ENCODE measurements at places on chromosomes 1 and 21.

DNA sequence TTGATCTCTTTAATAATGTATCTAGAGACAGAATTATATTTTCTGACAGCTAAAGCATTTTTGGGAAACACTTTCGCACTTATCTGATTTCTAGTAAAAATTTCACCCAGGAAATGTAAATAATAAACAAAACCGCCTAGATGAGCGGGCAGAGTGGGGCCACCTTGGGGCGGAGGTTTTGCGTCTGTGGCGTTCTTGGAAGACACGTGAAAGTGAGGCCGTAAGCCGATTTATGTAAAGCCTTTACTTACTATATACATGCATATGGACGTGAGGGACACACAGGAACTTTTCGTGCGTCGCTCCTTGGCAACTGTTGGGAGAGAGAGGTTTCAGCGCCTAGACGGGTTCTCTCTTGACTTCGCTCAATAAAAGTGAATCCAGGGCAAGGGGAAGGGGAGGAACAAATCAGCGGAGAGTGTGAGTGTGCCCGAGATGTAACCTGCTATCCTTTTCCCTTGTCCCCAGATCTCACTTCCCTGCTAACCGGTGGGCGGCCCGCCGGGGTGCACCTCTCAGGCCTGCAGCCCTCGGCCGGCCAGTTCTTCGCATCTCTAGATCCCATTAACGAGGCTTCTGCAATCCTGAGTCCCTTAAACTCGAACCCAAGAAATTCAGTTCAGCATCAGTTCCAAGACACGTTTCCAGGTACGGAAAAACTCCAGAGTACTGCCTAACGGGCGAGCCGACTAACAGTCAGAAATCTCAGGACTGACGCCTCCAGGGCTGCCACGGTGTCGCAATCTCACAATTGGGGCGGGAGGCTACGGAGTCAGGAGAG is 1.7 kb downstream of the HLX start:
- peak; percentile 24 for DNase-seq

DNA sequence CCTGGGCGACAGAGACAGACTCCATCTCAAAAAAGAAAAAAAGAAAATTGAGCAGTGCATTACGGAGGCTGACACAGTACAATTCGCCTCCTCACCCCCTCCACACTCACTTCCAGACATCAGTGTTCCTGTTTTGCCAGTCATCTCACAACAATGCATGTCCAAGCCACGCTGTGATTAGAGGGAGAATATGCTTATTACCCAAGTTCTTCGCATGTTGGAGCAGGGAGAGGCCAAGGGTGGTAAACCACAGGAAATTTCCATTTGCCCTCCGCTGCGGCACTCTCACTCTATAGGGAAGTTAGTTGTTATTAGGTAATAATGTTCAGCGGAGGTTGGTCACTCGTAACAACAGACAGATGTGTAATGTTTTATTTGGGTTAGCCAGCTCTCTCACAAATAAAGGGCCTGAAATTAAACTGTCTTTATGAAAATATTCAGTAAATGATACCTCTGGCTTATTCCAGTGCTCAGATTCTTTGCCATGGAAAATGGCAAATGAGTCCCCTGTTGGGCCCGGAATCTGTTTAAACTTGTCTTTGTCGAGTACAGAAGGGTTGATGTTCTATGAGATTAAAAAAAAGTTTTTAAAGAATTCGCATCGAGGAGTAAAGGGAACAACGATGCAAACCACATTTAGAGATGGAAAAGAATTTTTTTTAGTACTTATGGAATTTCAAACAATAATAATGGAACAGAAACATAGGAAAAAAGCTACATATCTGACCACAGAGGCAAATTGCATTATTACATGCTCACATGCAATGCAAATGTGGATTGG is 33.1 kb downstream of the KCNJ15 start:
- peak; percentile 29 for DNase-seq

GRCh38 chr1:33086384-33086850 is 5.5 kb downstream of the AZIN2 start:
- peak; percentile 50 for DNase-seq

- DNase-seq, result no peak
Observed at GRCh38 chr1:234918181-234918841, 210.3 kb downstream of the TOMM20 start.

- no peak for DNase-seq
Observed at GRCh38 chr1:7253118-7253480, 467.8 kb downstream of the CAMTA1 start.

GRCh38 chr1:26130695-26131094 is 19.1 kb downstream of the PDIK1L start:
- no peak for DNase-seq

GRCh38 chr21:43323244-43324005 is 103.5 kb downstream of the SIK1 start:
- no peak for DNase-seq

- peak; percentile 77 for DNase-seq
Observed at GRCh38 chr1:100423832-100424337, 71.6 kb downstream of the CDC14A start.

DNA sequence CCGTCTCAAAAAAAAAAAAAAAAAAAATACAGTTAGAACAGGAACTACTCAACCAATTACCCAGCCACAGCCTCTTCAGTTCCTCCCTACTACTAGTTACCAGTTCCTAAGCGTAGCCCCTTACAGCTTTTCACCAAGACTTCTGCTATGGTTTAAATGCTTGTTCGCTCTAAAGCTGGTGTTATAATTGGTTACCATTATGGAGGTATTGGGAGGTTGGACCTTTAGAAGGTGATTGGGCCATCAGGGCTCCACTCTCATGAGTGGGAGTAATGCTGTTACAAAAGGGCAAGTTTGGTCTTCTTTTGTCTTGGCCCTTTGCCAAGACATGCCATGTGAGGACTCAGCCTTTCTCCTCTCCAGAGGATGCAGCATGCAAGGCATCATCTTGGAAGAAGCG is 3.0 kb upstream of the SMPDL3B start:
- DNase-seq, result no peak

DNA sequence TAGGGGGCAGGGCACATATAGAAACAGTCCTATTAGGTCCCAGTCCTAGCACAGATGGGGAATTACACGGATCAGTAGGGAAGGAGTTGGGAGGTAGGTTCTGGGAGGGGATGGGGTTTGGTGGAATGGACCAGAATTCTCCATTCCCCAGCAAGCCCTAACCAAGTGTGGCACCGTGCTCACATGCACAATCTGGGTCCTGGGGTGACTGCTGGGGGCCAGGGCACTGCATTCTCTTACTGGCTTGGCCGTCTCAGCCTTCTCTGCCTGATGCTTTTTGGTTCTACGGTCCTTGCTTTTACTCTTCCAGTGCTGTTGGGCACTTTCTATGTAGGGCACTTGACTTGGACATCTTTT is 53.9 kb downstream of the NENF start:
- no peak for DNase-seq

- DNase-seq, result no peak
Observed at GRCh38 chr1:160370561-160371345, 3.9 kb downstream of the NHLH1 start.

- no peak for DNase-seq
Observed at GRCh38 chr21:25528515-25528914, 78.8 kb downstream of the MRPL39 start.

DNA sequence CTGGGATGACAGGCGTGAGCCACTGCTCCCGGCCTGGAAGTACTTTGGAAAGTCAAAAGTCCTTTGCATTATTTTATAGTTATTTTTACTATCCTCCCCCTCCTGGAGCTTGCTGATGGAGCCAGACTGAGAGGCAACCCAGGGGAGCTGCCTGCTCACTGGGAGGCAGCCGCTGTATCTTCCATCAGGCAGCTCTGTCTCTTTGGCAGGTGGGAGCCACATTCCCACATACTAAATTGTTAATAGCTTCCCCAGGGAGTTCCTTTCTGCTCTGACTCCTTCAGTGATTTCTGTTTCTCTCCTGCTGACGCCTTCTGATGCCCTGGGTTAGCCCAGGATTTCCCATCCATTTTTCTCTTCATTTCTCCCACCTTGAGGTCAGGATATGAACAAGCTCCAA is 4.9 kb upstream of the OPRD1 start:
- DNase-seq, result no peak

DNA sequence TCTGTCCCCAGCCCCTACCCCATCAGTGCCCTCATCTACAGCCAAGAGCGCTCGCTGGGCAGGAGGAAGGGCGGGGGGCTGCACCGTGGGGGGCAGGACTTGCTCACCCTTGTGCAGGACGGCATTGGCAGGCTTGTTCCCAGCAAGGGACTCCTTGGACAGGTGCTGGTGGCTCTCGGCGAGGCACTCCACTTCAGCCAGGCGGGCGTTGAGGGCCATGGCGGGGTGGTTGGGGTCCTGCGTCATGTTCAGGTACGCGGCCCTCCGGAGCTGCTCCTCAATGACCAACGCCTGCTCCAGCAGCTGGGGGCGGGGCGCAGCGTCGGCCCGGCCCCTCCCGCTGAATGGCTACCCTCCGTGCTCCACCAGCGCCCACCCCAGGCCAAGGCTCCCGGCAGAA is 64.0 kb downstream of the KCNAB2 start:
- DNase-seq, result no peak

- no peak for DNase-seq
Observed at GRCh38 chr1:27042670-27043069, 30.0 kb upstream of the TENT5B start.

- DNase-seq, result no peak
Observed at GRCh38 chr1:46369542-46370213, 24.4 kb upstream of the FAAH start.

DNA sequence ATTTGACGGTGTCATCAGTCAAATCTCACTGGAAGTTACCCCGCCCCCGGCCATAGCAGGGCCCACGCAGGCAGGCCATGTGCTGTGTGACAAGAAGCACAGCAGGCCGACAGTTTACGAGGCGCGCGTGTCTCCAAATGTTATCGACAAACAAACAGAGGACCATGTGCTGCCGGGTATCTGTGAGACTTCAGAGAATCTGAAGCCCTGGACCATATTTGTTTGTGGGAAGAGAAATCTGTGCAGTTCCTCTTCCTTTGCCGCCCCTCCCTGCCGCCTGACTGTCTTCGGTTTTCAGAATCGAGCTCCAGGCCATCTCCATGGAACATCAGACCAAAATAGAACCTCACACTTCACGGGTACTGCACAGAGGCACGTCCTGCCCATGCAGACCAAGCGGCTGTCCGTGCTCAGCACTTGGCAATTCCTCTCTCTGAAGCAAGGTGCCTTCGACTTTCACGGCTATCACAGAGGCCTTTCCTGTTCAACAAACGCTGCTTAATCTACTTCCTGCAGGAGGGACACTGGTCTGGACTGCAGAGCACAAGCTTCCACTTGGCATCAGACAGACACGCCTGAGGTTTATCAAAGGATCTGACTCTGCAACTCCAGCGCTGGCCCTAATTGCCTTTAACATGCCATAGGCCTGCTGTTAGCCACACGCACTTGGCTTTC is 135.7 kb upstream of the KRTAP19-8 start:
- no peak for DNase-seq

Data from CD4-positive, alpha-beta T cell treated with Interleukin-10 for 1 hour (primary cell).